ENCODE measurements at places on chromosomes 2 and 18.

DNA sequence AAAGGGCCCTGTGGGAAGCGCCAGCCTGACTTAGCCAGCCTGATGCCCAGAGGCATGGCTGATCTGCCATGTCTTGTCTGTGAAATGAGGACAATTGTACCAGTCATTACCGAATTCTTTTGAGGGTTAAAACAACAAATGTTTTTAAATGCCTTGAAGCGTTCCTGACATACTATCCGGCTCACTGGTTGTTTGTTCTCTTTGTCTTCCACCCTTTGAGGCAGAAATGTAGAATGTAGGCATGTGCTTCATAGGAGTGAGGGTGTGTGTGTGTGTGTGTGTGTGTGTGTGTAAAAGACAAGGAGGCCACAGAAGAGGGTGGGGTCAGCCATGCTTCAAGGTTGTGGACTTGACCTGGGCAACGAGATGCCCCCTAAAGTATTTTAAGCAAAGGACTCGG lies 35.5 kb downstream of the TGFBRAP1 start:
- DNase-seq: no peak

DNA sequence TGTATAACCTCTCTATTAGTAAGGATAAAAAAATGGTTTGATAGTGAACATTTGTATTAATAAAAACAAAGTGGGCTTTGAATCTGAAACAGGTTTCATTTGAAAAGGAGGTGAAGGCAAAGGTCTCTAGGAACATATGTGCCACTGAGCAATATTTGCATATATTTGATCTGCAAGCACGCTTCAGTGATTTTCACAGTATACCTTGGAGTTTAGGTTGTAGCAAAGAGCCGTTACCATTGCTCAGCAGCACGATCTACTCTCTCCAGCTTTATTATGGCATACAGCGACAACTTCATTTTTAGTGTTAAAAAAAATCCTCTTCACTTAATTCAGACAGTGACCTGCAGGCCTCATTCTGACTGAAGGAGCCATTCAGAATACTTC lies 75.8 kb upstream of the ZEB2 start:
- no peak for DNase-seq

- DNase-seq: no peak
These were observed 76.6 kb downstream of the GALNT1 start for GRCh38 chr18:35658112-35658511.

DNA sequence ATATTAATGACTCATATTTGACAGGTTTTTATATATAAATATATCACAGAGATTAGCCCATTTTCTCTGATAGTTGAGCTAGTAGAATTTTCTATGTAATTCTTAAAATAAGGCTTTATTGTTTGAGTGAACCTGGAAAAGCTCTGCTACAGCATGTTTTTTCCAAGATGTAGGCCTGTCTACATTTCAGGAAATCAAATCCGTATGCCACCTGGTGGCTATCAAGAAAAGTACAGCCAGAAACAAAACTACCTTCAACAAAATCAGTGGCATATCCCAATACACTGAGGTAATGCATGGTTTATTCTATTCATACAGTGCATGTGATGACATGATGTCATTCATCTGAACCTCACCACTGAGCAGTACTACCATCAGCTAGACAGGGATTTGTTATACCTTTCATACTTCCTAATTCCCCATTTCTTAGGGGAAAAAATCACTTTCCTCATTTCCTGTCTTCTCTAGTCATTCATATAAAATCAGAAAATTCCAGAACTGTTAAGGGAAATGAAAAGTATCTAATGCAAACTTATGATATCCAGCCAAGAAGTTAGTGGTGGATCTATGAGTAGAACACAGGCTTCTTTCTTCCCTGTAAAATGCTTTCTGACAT lies 310.4 kb upstream of the SYT4 start:
- DNase-seq: peak; percentile 48

DNA sequence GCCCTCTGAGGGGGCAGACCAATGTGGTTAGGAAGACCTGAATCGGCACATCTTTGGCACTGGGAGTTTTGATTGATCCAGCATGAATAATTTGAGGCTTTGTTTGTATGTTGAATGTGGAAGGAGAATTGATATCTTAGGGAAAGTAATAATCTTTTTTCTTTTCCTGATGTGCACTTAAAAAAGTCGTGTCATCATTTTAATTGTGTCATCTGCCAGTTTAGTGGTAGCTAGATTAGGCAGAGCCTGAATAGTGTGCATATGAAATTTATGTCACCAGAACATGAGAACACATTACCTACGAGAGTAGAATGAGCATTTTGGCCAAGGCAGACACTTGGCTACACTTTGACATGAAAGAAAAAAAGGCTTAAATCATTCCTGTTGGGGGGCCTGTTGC lies 79.5 kb downstream of the KIF5C start:
- no peak for DNase-seq

GRCh38 chr2:122135021-122135937 lies 379.8 kb downstream of the TSN start:
- DNase-seq: no peak

DNA sequence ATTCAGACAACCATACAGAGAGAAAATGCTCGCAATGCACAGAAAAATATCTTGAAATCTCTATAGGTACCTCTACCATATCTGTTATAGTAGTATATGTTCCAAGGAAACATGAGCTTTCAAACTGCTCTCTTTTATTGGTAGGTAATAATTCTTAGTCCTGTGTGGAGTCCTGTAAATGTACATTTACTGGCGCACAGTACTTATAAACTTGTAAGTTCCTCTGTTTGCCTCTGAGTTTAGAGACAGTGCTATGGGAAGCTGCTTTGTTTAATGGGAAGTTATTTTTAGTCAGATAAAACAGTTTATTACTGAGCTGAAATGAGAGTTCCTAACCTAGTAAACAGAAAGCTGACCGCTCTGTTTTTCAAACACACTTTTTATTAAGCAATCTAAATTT lies 52.7 kb downstream of the CCDC93 start:
- DNase-seq: no peak

Measured in H7 (cell line).